ENCODE measurements at places on chromosomes 1 and 21.
A peak's percentile ranks its signal among the peaks of the same experiment; 100 is the strongest.

DNA sequence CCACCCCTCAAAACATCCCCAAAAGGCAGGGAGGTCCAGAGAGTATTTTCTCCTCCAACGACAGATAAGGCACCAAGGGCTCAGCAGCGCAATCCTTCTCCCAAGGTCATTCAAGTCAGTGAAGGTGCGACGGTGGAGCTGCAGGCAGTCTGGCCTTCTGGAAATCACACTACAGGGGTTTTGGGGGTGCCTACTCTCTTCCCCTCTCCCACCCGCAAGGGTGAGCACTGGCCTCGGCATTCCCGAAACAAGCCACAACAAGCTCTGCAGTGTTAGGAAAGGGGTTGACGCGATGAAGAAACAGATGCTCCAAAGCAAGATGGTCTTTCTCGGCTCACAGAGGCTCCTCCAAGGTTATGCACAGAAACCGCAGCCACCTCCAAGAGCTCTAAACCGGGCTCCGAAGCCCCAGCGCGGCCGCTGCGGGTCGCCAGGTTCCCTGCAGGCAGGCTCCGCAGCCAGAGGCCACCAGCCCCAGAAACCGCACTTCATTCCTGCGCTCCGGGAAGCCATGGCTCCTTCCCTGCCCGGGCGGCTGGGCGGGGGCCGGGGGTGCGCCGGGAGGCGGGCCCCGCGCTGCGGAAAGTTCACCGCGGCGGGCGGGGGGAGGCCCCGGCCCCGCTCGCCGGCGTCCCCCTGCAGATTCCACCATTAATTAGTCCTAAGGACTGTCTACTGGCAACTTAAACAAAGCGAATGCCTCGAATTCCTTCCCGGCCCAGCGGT, 1.1 kb downstream of the LUZP1 start:
- DNase-seq = no peak

- no peak for DNase-seq
Measured at GRCh38 chr1:43137445-43138052, 34.5 kb downstream of the EBNA1BP2 start.

- DNase-seq = no peak
Measured at GRCh38 chr21:39703578-39703977, 41.4 kb upstream of the IGSF5 start.

DNA sequence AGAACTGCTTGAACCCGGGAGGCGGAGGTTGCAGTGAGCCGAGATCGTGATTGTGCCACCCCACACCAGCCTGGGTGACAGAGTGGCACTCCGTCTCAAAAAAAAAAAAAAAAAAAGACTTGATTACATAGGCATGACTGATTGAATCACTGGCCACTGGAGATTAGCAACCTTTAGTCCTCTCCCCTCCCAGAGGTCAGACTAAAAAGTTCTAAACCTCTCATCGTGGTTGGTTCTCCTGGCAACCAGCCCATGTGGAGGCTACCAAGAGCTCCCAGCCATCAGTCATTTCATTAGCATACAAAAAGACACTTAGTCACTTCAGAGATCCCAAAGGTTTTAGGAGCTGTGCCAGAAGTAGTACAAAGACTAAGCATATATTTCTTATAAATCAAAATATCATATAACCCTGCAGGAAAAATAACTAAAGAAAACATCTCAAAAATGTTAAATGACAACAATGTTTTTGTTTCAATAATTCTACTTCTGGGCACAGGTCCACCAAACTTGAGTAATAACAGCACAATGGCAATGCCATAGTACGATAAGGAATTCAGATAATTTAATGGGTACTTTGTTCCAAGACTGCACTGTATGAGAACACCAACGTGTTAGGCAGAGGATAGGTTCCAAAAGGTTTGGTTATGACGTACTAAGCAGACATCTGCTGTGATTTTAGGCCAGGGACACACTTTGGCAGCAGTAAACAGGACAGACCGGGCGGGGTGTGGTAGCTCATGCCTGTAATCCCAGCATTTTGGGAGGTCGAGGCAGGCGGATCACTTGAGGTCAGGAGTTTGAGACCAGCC, 18.1 kb downstream of the USP48 start:
- no peak for DNase-seq

- no peak for DNase-seq
Measured at GRCh38 chr1:215082532-215083382, at the start of gene KCNK2. TSS of gene KCNK2 (plus strand) at chr1:215082737. CDS start at chr1:215083386, 649 bp downstream.

GRCh38 chr1:187491082-187491720, 662.5 kb downstream of the PLA2G4A start:
- no peak for DNase-seq

DNA sequence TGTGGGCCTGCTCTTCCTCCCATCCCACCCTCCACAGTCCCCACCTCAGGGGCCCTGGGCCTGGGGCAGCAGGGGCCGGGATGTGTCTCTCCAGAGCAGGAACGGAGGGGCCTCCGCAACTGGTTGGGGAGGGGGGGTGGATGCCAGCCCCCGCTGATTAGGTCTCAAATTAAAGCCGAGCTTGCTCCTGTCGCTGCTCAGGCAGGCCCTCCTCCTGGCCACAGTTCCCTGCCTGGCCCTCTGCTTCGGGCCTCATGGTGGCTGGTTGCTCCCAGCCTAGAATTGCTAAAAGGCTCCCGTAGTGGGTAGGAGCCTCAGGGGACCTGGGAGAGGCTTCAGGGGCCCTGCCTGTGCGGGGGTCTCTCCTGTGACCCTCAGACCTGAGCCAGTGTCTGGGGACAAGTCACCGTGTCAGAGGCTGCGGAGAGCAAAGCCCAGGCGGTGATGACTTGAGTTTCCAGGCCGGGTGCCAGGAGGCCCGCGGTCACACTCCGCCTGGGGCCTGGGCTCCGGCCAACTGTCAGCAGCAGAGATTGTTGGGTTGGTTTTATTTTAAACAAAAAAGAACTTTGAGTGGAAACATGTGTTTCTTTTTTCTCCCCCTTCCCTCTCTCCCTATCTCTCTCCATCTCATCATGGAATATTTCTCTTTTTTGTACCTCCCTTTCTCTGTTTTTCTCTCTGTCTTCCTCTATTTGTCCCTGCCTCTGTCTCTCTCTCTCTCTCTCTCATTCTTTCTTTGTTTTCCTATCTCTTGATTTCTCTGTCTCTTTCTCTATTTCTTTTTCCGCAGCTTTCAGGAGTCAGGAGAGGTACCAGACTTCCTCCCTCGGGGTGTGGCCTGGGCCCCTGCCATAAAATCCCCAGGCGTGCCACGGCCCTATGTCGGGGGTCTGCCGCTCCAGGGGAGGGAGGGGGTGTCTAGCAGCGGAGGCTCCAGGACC, 20.0 kb upstream of the EPHA2 start:
- no peak for DNase-seq

DNA sequence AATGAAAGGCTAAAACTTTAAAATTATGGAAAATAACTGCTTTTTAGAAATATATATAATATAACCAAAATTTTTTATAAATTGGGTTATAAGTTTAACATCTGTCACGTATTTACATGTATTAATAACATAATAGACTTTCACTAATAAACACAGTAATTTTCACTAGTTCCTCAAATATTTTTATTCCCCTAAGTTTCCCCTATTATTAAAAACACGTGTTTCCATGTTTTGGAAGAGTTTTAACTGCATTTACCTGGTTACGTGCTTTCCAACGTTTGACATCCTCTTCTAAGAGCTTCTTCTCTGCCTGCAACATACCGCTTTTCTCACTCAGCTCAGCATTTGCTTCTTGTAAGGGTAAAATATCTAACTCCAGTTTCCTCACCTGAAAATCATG, 34.3 kb downstream of the TPR start:
- no peak for DNase-seq

DNA sequence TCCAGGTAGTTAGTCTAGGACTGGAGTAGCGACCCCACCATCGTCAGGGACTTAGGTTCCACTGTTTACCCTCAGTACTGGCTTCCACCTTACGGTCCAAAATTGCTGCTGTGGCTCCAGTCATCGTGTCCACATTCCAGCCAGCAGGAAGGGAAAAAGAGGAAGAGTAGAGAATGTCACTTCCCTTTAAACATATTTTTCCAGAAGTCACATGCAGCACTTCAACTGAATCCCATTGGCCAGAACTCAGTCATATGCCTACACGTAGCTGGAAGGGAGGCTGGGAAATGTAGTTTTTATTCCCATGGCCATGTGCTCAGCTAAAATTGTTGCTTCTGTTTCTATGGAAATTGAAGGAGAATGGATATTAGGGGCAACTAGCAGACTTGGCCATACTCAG, 84.1 kb upstream of the SELENON start:
- DNase-seq = no peak

GRCh38 chr1:6260433-6260934, 414 bp downstream of the GPR153 start:
- DNase-seq = no peak

GRCh38 chr1:39321979-39322378, 117.5 kb downstream of the MACF1 start:
- DNase-seq = no peak

DNA sequence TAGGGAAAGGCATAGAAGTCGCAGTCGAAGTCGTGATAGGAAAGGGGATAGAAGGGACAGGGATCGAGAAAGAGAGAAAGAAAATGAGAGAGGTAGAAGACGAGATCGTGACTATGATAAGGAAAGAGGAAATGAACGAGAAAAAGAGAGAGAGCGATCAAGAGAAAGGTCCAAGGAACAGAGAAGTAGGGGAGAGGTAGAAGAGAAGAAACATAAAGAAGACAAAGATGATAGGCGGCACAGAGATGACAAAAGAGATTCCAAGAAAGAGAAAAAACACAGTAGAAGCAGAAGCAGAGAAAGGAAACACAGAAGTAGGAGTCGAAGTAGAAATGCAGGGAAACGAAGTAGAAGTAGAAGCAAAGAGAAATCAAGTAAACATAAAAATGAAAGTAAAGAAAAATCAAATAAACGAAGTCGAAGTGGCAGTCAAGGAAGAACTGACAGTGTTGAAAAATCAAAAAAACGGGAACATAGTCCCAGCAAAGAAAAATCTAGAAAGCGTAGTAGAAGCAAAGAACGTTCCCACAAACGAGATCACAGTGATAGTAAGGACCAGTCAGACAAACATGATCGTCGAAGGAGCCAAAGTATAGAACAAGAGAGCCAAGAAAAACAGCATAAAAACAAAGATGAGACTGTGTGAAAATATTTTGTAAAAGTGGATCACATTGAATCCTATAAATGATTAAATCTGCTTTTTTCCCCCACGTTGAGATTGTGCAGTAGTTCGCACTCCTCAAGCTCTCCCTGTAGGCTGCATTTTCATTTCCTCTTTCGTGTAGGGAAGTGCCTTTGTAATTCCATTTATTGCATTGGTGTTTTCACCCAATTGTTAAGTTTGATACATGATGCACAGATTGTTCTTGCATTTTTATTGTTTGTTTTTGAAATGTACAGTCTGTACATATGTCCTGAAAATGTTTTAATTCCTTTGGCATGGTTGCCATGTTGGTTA, 7.5 kb downstream of the PRPF38B start:
- DNase-seq = no peak

- DNase-seq = no peak
Measured at GRCh38 chr1:218304281-218305039, 19.4 kb downstream of the RRP15 start.

GRCh38 chr1:12798911-12799310, 7.7 kb downstream of the PRAMEF1 start:
- DNase-seq = no peak

- no peak for DNase-seq
Measured at GRCh38 chr1:205656236-205656635, 24.1 kb downstream of the SLC45A3 start.

DNA sequence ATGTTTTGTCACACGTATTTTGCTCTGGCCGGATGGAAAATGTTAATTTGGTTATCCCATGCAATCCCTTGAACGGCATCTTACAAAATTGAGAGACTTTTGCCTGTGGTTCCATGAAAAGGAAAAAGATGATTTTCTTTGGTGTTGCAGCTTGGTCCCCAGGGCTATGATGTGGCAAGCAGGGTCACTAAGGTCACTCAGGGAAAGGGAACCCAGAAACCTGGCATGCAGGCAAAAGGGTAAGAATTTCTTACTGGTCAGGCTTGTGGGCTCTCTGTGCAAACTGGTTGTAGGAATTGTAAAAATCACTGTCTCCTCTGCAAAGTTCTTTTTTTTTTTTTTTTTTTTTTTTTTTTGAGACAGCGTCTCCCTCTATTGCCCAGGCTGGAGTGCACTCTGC, 48.4 kb upstream of the NBPF3 start:
- no peak for DNase-seq

- no peak for DNase-seq
Measured at GRCh38 chr21:31343680-31344480, at the start of gene TIAM1. TSS of gene TIAM1 (minus strand) at chr21:31344261. CDS start at chr21:31266972, 77,289 bp downstream.

DNA sequence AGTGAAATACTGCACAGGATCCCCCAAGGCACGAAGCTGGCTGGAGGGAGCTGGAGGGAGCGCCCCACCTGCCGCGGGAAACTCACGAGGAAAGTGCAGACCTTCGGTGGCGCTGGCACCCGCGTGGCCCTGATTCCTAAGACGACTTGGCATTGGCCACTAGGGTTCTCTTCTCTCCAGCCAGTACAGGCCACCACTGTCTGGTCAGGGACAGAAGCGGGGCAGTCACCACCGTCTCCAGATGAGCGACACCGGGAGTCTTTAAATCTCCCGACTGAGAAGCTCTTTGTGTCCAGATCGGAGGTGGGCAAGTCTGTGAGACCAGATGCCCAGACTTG, 19.2 kb upstream of the CHIA start:
- no peak for DNase-seq

DNA sequence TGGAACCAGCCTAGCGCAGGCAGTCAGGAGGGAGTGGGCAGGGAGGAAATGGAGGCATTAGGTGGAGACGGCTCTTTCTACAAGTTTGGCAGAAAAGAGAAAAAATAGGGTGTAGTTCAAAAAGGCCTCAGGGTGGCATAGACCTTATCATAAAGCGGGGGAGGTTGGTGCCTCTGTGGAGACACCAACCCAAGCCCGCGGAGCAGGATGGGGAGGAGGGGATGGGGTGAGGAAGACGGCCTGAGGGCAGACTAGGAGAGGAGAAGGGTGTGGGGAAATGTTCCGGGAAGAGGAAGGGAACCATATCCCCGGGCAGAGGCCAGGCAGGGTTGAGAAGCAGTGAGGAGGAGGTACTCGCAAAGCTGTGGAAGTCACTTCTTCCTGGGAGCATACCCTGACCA, 17.4 kb upstream of the SHE start:
- no peak for DNase-seq

- DNase-seq = peak; percentile 57
Measured at GRCh38 chr1:27097484-27097917, 57.4 kb downstream of the SLC9A1 start.

GRCh38 chr1:198970916-198971315, 332.1 kb downstream of the PTPRC start:
- no peak for DNase-seq

DNA sequence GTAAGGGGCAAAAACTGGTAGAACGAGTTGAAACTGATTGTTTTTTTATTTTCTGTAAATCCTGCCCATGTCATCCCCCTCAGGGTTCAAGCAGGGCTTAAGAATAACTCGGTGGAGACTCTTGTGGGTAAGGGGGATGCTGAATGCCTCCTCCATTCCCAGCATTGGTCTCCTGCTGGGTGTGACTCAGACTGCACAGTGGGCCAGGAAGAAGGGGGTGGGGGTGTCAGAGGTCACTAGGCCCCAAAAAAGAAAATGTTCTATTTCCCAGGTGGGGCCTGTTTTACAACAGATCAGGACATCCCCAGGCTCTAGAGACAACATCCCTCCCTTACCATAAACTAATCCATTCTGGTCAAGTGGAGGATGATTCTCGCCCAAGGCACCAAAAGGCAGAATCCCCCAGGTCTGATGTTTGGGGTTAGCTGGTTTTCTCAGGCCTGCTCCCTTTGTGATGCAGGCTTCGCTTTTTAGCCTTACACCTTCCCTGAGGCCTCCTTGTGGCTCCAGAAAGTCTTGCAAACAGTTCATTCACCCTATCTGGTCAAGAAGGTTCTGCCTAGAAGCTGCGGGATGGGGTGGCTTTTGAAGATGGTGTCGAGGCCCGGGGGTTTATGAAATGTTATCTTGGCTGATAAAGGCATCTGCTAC, 10.7 kb upstream of the GRHL3 start:
- DNase-seq = no peak

GRCh38 chr21:28699596-28700259, 292.9 kb downstream of the LTN1 start:
- DNase-seq = no peak
